ENCODE measurements at places on chromosomes 5 and 9.

DNA sequence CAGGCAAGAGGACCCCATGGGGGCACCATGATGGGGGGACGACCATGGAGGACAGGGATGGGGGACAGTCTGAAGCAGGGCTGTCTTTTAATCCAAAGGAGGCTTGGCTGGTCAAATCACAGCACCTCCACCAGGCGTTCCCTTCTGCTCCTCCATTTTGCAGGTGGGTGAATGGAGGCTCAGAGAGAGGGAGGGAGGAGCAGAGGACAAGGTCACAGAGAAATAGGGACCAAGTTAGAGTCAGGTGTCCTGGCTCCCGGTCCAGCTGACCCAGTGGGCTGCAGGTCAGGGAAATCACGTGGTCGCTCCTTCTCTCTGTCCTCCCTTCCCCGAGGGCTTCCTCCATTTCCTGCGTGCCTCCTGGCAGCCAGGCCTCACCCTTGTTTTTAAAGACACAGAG, 156.4 kb upstream of the SMIM23 start:
- no peak for DNase-seq

GRCh38 chr9:103617046-103617445, 477.1 kb upstream of the SMC2 start:
- no peak for DNase-seq

DNA sequence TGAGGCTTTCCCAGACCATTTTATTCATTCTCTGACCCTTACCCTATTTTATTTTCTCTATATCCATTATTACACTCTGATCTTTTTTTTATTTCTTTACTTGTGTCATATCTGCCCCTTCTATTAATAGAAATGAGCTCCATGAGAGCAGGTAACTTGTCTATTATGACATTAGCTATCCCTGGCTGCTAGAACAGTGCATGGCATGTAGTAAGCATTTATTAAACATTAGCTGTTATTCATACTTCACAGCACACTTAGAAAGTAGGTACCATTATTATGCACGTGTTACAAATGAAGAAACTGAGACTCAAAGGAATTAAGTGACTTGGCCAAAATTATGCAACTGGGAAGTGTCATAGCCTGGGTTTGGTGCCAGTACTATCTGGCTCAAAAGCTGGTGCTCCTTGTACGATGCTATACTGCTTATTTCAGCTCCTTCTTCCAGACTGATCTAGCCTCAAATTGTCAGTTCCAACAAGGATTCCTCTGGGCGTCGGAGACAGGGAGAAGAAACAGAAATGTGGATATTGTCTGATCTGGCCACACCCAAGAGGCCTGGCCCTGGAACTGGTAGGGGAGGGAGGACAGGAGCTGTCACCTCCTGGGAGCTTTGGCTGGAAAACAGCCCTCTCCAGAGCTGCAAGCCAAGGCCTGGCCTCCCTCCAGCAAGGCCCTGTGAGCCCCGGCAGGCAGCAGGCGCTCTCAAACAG, 10.8 kb upstream of the NIPAL4 start:
- no peak for DNase-seq

DNA sequence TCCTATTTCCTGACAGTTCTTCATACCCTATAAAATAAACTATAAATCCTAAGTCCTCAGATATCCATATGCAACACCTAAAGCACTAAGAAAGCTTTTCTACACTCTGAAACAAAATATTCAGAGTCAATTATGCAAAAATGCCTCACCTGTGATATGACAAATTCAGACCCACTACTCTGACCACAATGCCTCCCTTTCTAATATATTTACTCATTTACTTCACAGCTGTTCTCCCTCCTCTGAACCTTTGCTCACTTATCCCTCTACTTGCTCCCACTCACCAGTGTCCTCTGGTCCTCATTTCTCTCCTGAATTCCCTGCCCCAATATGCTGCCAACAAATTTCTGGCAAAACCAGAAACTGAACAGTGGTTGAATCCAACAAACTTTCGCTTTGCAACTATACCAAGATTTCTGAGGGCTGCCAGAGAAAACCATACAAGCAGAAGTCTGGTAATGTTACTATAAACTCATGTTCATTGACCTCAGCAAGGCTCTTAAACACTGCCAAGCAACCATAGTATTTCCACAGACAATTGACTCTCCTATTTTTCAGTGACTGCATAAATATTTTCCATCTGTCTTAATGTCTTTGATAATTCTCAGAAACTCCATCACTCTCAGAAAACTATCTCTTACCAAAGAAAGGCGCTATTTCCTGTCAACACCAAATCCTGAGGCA, 7.1 kb downstream of the CCNH start:
- no peak for DNase-seq

DNA sequence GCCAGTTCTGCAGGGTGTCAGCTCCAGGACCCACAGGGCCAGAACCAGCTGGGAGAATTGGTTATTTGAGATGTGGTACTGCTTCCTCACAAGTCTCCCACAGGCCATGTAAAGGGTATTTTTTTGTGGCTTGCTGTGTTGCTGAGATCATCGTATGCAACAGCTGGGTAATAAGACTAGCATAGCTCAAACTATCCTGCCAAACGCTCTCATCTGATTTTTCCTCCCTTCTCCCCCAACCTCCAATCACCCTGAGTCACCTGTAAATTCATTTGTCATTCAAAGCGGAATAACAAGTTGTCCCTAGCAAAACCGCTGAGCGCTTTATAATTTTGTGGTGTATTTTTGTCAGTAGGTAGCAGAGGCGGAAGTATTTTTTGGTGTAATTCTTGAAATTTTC, 63.2 kb downstream of the NSG2 start:
- DNase-seq = no peak

GRCh38 chr5:74392711-74393351, 247.7 kb downstream of the ENC1 start:
- DNase-seq = no peak

DNA sequence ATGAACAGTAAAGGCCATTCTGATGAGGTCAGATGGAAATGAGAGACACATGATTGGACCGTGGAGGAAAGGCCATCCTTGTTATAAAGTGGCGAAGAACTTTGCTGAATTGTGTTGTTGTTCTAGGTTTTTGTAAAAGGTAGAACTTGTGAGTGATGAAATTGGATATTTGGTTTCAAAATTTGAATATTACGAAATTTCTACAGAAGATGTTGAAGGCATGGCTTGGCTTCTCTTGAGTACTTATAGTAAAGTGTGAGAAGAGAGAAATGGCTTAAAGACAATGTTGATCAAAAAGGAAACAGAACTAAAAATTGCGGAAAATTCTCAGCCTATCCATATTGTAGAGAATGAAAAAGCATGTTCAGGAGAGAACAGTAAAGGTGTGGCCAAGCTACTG, 166.6 kb upstream of the S1PR3 start:
- peak; percentile 29 for DNase-seq

GRCh38 chr9:135701959-135702721, at the start of gene KCNT1:
TSS of gene KCNT1 (plus strand) at chr9:135702185. CDS start at chr9:135702259, 74 bp downstream.
- DNase-seq = peak; percentile 51

DNA sequence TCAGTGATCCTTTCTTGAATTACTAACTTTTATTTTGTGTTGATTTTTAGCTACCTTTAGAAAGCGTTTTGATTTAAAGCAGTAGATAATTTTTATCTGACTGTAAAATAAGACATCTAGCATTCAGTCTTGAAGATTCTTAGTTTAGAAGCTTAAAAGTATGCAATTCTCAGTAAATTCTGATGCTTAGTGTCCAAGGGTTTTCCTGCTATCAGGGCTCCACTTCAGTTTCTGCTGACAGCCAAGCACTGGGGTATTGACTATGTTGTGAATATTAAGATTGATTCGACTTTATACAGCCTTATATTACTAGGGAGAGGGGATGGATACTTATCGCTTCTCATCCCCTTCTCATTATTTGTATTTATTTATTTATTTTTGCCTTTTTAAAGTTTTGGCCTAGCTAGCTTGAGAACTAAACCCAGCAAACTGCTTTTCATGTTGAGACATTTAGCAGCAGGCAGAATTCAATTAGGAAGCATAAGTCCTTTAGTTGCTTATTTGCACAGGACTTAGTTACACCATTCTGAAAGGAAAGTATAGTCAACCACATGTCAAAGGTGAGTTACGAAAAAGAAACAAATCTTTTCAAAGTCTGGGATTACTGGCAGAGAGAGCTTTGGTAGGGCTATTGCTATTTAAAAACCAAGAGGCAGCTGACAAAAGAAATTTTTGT, 2.9 kb downstream of the PBX3 start:
- no peak for DNase-seq

DNA sequence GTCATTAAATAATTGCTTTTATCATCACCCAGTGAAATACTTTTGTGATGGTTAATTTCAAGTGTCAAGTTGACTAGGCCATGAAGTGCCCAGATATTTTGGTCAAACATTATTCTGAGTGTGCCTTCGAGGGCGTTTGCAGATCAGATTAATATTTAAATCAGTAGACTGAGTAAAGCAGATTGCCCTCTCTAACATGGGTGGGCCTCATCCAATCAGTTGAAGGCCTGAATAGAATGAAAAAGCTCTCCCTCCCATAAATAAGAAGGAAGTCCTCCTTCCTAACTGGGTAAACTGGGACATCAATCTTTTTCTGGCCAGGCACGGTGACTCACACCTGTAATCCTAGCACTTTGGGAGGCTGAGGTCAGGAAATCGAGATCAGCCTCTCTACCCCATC, 12.4 kb upstream of the FGF10 start:
- DNase-seq = no peak

DNA sequence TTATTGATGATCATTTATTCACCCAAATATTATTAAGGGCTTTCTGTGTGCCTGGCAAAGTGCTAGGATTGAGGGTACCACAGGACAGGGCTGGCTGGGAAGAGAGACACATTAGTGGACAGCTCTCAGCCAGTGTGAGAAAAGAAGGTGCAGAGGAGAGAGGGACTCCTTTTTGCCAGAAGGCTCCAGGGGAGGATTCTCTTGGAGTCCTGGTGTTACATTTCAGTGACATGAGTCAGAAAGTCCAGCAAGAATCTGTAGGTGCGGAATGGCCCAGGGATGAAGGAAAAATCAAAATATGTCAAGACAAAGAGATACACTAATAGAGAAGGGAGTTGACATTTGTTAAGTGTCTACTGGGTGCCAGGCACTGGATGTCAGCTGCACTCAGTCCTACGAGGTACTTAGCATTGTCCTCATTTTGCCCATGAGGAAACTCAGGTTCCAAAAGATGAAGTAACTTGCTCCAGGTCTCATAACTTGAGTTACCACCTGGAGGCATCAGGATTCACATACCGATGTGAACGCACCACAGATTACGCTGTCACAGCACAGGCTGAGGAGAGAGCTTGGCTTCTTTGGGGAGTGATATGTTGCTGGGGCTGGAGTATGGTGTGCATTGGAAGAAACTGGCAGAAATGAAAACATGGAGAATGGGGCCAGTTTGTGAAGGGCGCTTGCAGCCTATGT, 60.5 kb downstream of the RASGRF2 start:
- no peak for DNase-seq

GRCh38 chr5:113127021-113127420, 150.4 kb downstream of the DCP2 start:
- DNase-seq = peak; percentile 11

DNA sequence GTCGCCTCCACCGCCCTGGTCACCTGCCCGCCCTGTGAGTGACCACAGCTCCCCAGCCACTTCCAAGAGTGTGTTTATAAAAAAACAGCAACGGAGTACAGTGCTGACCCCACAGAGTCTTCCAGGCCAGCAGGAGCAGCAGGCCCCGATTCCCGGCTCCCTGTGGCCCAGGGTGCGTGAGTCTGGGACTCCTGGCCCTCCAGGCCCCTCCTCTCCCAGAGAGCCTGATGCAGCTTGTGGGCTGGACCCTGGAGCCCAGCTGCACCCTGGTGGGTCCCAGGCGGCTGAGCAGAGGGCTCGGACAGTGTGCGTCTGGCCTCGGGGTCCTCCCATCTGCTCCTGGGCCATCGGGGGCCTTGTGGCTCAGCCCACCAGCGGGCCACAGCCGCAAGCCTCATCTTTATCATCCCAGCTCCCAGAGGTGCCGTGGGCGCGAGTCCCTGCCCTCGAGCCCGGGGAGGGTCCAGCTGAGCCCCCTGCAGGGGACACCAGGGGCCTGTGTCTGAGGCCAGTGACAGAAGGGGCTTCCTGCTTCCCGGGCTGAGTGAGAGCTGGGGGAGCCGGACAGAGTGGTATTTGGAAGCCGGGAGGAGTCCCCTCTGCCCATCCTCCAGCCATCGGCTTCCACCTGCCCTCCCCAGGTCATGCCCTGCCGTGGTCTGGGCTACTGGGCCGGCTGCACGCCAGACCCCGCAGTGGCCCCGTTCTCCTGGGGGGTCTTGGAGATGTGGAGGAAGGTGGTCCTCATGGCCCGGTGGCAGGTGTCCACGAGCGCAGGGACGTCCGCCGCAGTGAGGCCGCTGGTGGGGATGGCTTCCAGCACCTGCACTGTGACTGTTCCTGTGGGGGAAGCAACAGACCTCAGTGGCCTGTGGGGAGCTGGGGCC, 10.6 kb downstream of the EGFL7 start:
- no peak for DNase-seq

GRCh38 chr5:139651853-139652787, 4.0 kb downstream of the CXXC5 start:
- peak; percentile 95 for DNase-seq

DNA sequence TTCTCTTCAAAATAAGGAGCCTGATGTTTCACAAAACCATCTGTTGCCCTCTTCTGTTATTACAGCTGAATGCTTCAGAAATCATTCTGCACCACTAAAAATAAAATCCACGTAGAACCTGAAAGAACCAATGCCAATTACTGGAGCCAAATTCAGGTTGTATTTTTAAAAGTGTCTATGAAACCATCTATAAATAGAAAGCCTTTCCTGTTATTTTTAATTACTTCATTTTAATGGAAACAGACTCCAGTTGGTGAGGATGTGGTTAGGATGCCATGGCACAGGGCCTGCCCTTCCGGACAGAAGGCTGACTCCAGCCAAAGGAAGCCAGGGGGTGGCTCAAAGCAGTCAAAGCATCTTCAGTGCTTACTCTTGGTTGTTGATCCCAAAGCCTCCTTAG, 119.8 kb downstream of the TENT4A start:
- no peak for DNase-seq

DNA sequence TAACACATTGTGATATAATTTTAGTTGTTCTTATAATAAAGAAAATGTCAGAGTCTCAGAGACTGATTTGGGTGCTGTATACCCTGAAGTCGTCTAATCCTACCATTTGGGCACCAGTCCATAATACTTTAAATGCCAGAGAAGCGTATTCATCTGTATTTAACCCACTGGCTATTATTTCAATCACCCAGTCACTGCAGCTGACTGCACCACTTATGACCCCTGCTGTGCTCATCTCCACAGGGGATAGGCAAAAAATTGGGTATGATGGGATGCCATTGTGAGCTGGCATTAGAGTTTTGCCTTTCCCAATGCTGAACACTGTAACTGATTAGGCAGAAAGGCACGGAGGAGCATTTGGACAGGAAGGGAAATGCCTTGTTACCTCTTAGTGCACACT, 599.7 kb downstream of the CAAP1 start:
- DNase-seq = no peak

DNA sequence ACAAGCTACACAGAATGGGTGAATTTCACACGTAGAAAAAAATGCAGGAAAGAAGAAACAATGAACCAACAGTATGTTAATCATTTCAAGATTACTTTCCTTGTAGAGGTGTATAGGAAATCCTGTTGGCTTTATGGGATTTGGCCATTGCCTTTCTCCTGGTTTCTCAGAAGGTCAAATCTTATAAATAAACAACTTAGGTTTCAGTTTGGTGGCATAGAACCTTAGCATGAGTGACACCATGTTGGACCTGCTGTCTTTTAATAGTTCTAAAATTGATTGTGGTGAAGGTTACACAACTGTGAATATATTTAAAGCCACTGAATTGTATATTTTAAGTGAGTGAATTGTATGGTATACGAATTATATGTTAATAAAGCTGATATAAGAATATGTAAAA, 16.7 kb upstream of the NDFIP1 start:
- DNase-seq = no peak

- no peak for DNase-seq
These were observed 37.0 kb upstream of the CRB2 start for GRCh38 chr9:123318961-123319421.

GRCh38 chr9:133449760-133450159, 10.0 kb upstream of the CACFD1 start:
- DNase-seq = no peak

Data from inflammatory macrophage treated with lipopolysaccharide for 1 hour (primary cell).